ENCODE measurements at places on chromosomes 12 and 14.

DNA sequence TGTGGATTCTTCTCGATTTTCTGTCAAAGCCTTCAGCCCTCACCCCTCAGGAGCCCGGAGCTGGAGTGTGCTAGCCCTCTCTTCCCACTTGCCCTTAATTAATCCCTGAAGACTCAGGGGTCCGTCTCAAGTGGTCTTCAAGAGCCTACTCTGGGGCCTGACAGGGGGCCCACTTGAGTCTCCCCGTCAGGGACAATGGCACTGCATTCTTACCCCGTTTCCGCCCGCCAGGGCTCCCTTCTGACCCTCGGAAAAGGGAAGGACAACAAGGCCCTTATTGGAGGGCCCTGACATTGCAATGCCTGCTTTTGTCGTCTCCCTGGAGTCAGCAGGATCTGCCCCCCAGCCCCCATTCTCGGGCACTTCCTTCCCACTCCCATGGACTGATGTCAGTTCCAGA lies 34.4 kb downstream of the TBX3 start:
- DNase-seq, result no peak

GRCh38 chr12:49568442-49569162 lies 660 bp upstream of the MCRS1 start:
- no peak for DNase-seq

DNA sequence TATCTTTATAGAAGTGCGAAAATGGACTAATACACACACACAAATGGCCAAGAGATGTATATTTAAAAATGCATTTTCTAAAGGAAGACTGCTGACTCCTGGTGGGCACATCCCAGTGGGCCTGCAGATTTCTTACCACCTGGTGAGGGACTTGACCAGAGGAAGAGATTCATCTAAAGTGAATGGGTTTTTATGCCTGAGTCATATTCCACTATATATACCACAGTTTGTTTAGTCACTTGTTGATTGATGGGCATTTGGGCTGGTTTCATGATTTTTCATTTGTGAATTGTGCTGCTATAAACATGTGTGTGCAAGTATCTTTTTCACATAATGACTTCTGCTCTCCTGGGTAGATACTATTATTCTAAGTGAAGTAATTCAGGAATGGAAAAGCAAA lies 277.3 kb downstream of the SLC16A7 start:
- no peak for DNase-seq

DNA sequence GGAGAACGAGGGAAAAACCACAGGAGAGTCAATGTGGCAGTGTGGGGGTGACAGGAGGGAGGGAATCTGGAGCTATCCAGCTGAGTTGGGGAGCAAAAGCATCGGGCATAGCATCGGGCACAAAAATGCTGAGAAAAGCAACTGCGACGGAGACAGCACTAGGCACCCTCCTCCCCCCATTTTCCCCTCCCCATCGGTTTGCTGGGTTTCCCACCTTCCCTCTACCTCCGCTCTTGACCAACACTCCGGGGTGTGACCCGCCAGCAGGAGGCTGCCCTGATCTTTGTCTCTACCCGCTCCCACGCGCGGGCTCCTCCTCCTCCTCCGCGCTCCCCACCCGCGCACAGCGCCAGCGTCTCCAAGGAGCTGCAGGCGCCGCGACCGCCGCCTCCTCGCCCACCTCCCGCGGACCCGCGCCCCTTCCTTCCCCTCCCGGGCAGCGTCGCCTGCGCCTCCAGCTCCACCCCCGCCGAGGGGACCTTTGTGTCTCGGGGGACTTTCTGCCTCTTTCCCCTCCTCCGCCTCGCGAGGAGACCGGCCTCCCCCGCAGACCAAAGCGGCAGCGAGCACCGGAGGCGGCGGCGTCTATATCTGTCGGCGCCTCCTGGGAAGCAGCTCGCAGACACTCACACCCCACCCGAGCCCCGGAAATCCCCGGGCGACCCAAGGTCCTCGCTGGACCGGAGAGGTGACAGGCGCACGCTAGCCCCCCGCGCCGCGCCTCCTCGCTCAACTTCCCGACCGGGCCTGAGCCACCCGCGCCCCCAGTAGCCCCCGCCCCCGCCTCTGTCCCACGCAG lies 920 bp downstream of the CDK17 start:
- peak; percentile 55 for DNase-seq

GRCh38 chr12:47574252-47575021 lies 131.4 kb downstream of the RPAP3 start:
- DNase-seq, result no peak

DNA sequence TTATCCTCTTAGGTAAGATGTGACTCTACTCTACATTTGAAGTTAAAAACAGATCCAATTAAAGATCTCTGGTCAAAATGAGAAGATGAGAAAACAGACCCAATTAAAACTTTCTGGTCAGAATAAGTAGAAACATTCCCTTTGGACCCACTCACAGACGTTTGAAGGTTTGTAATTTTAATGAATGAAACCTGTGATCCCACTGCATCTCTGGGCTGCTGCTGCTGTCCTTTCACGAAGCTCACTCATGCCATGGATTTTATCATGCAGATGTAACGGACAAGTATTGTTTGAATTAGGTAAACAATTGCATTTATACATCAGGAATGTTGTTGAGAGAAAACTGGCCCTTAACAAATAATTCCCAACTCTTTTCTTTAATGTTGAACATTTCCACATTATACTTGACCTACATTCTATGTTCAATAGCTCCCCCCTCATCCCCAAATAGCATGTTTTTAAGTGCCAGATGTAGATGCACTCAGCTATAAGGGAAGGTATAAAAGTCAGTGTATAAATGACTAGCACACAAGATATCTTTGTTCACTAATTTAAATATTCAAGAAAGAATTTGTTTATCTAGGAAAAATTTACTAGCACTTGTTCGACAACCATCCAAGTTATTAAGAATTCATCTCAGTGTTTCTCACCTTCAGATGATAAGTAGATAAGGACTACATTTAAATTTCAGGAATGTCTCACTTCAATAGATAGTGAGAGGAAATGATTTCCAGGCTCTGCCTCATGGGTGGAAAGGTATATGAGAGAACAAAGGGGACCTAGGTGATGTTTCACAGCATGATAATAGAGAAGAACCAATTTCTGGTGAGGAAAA lies 202.3 kb upstream of the LMNTD1 start:
- no peak for DNase-seq

- DNase-seq, result no peak
Observed at GRCh38 chr12:91203610-91204009, 21.0 kb upstream of the DCN start.
